ENCODE measurements at places on chromosomes 6 and 20.

DNA sequence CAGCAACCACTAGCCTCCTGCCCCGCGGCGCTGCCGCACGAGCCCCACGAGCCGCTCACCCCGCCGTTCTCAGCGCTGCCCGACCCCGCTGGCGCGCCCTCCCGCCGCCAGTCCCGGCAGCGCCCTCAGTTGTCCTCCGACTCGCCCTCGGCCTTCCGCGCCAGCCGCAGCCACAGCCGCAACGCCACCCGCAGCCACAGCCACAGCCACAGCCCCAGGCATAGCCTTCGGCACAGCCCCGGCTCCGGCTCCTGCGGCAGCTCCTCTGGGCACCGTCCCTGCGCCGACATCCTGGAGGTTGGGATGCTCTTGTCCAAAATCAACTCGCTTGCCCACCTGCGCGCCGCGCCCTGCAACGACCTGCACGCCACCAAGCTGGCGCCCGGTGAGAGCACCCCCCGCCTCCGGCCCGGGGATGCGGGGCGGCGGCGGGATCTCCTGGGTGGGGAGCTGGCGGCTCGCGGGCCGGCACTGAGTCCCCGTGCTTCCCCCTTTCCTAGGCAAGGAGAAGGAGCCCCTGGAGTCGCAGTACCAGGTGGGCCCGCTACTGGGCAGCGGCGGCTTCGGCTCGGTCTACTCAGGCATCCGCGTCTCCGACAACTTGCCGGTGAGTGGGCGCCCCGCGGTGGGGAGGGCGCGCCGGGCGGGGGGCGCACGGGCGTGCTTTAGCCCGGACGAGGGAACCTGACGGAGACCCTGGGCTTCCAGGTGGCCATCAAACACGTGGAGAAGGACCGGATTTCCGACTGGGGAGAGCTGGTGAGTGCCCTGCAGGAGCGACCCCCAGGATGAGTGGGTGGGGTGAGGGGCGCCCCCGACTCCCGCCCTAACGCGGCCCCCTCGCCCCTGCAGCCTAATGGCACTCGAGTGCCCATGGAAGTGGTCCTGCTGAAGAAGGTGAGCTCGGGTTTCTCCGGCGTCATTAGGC lies 585 bp downstream of the PIM1 start:
- no peak for DNase-seq

DNA sequence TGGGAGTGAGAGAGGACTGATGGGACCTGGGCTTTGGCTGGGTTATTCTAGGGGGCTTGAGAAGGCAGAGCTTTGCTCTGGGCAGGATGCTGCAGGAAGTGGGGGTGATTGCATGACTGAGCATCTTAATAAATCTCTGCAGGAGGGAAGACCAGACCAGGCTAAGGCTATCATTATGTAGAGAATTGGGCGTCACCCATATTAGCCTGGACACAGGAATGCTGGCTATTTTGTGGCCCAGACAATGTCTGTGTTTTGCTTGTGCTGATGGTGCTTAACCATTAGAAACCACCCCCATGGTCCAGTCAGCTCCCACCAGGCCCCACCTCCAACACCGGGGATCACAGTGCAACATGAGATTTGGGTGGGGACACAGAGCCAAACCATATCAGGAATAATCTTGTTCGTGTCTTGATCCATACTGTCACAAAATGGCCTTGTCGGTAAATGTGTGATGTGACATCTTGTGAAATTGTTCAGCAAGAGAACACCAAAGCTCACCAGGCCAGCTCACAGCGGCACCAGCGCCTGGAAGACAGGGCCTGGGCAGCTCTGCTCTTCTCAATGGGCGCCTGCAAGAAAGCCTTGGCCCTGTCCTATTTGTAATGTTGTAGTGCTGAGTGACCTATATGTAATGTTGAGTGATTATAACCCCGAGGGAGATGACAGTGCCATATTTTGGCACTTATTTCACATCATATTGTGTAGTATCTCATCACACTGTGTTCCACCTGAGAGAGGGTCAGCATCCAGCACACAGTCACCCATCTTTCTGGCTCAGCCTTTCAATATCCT lies 211.8 kb downstream of the QKI start:
- DNase-seq = no peak

DNA sequence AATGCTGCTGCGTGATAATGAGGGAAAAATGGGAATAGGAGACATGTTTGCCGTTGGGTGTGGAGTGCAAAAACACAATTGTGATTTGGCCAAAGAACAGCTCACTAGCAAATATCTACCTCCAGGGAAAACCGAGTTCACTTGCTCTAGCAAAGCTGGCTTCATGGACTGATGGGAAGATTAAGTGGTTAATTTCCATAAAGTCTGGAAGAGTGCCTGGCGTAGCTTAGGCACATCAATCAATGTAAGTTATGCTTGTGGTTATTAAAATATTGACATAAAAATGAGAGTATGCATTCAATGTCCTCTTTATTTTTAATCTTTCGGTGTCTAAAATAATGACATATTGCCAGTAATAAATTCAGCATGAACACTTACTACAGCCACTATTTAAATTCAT lies 267.5 kb downstream of the SMOC2 start:
- no peak for DNase-seq

DNA sequence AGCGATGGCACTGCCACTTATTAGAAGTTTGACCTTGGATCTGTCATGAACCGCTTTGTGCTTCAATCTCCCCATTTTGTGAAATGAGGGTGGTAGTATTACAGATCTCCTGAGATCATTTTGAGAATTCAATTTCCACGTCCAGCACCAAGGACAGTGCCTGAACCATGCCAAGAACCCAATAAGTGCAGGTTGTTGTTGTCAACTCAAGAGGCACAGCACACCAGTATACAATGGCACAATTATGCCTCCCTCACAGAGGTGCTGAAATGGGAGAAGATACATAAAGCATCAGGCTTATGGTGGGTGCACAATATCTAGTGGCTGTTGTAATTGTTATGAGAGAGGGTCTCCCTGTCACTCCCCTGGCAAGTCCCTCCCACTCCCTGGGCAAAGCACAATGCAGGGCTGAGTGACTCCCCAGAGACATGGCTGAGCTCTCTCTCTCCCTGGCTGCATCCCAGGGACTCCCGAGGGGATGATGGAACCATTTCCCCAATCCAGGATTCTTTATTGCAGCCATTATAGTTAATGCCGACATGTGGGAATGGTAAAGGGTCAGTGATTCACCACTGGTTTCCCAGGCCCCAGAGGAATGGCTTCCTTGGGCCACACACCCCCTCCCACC lies 78.7 kb downstream of the CDH22 start:
- DNase-seq = no peak

GRCh38 chr6:86581833-86582232 lies 355.5 kb upstream of the HTR1E start:
- DNase-seq = no peak

DNA sequence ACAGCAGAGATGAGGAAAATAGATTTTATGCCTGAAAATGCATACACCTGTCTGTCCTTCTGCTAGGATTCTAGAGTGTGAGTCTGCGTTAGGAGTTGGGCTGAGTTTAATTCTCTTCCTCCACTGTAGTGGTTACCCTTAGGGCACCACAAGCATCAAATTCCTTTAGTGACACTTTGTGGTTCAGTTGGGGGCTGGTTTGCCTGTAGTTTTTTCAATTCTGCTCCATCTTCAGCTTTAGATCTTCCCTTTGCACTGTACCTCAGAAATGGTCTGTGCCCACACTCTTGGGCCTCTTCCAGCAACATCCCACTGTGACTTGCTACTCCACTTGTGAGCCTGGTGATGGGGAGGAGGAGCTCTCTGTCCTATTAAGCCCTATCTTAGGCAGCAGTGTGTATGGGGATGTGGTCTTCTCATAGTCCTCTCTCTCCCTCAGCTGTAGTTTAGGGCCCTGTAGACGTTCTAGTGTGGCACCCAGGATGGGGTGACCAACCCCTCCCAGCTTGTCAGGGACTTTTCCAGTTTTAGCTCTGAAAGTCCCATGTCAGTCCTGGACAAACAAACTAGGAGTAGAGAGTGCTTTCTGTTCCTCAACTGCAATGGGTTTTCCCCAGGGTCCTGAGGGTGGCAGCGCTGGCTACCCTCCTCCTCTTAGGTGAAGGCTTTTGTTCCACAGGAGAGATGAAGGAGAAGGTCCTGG lies 19.7 kb upstream of the OGFRL1 start:
- no peak for DNase-seq

DNA sequence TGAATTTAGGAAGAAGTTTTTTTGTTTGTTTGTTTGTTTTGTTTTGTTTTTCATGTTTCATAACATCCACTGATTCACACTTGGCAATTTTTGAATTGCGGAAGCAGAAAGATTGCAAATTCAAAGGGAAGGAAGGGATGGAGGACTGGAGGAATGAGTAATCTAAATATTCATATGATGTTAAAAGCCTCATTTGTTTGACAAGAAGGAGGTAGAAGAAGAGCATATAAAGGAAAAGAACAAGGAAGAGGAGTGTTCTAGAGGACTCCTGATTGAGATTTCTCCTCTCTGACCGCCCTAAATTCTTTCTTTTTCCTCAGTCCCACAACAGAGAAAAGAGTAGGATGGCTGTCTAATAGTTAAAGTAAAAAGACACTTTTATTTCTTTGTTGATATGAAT lies 88.5 kb downstream of the METTL24 start:
- no peak for DNase-seq

GRCh38 chr6:9732056-9732455 lies 682.8 kb downstream of the TFAP2A start:
- DNase-seq = no peak

DNA sequence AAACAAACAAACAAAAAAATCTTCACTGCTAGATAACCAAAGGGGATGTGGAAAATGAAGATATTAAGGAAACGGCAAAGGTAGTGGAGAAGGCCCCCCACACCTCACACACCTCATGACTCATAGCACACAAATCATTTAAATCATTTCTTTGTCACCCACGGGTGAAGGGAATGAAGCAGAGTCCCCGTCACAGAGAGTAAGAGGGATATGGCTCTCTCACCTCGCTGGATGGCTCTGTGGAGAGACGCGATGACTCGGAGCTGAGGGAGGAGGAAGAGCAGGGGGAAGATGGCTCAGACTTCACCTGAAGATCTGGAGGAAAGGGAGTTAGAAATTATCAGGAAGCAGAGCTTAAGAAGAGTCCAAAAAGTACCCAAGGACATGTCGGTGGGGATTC lies 1.2 kb downstream of the ATF6B start:
- no peak for DNase-seq

DNA sequence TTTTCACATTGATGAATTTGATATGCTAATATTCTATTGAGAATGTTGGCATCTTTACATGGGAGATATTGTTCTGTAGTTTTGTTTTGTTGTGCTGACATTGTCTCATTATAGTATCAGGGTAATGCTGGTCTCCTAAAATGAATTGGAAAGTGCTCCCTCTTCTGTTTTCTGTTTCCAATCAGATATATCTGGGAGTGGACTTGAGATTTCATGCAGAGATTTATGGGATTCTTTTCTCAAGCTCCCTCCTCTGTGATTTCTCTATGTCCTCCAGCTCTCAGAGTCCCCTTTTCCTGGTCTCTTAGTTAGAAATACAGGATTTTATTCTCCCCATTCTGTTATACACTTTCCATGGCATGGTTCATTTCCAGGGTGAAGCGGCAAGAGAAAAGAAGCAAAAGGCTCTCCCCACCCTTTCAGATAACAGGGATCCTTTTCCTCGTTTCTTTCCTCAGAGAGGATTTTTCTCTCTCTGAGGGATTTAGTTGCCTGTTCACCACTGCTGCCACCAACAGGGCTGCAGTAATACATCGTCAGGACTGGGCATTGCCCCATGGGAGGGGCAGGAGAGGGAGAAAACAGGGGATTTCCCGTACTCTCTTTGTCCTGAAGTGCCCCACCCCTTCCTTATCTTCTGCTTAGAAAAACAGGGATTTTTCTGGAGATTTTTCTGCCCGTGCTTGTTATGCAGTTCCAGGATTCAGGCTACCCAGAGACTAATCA lies 59.3 kb upstream of the STMND1 start:
- no peak for DNase-seq

GRCh38 chr6:154491567-154492470 lies 18.7 kb downstream of the CNKSR3 start:
- no peak for DNase-seq

DNA sequence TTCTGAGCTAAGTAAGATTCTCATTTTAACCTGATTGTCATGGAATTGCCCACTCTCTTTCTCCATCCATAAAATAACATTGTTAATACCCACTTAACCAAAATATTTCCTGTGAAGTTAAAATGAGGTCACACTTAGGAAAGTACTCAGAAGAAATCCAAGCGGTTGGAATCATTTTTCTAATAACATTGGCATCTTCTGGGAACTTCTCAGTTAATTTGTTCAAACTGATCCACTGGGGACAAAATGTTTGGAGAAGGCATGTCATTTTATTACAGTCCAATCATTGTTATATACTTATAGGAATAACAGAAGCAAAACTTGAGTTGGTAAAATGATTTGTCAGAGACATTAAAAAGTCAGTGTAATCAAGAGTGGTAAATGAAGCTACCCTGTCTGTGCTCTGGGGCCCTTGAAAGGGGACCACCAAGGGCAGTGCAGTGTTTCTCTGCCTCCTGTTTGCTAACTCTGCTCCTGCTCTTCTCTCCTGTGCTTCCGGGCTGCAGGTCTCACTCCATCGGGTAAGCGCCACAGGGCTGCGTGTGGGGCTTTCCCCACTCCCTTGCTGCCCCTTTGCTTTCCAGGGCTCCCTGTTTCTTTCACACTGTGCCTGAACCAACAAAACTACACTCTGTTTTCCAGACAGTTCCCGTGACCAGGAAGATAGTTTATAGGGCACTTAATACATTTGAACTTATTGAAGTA lies 50.1 kb downstream of the HDDC2 start:
- no peak for DNase-seq

DNA sequence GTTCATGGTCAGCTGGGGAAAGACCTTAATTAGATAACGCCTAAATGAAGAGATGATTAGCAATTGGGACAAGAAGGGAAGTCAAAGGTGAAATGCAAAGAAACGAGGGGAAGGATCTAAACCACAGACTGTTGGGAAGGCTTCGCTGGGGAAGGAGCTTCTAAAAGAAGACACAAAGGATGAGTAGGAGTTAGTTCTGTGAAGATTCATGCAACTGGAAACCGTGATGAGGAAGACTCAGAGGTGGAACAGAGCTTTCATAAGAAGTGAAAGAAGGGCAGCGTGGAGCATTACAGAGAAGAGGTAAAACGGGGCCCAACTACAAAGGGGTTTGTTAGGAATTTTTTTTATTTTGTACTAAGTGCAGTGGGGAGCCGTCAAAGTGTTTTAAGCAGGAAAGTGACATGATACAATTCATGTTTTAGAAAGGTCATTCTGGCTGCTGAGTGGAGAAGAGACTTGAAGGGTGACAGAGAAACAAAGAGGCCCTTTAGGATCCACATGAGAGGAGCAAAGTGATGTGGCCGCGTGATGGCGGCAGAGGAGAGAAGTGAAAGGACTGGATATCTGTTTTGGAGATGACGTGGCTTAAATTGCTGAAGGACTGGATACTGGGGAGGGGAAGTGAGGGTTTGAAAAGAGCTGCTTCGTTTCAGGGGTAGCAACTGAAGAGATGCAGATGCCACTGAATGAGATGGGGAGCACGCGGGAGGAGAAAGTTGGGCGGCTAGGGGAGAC lies 33.6 kb downstream of the TTI1 start:
- no peak for DNase-seq

DNA sequence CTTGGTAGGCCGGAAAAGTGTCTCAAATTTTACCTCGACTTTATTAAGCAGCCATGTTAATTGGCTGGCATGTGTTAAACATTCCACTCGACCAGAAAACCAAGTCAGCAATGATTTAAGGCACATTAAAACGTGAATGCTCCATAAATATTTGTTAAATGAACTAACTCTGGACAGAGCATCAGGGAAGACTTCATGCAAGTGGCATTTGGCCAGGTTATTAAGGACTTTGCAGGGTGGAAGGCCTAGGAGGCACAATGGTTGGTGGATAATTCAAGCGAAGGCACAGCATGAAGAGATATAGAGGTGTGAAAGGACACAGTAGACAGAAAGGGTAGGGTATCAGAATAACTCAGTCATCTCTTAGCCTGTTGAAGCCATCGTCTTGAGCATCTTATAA lies 23.0 kb downstream of the ELOVL5 start:
- DNase-seq = peak; percentile 29

GRCh38 chr20:35011589-35012226 lies 56.0 kb downstream of the MYH7B start:
- DNase-seq = no peak

Measured in fibroblast of skin of left quadriceps (primary cell).